ENCODE measurements at places on chromosomes 3 and 15.
A peak's percentile ranks its signal among the peaks of the same experiment; 100 is the strongest.

DNA sequence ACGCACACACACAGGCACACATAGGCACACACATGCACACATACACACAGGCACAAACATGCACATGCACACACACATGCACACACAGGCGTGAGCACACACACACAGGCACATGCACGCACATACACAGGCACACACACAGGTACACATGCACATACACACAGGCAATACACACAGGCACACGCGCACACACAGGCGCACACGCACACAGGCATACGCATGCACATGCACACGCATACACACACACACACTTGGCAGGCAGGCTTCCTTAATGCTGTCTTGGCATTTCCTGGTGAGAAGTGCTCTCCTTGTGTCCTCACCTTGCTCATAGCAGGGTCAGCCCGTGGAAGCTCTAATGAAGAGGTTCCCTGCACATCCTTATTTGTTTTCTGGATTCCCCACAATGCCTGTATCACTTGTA is 8.4 kb upstream of the SLCO2A1 start:
- no peak for DNase-seq

DNA sequence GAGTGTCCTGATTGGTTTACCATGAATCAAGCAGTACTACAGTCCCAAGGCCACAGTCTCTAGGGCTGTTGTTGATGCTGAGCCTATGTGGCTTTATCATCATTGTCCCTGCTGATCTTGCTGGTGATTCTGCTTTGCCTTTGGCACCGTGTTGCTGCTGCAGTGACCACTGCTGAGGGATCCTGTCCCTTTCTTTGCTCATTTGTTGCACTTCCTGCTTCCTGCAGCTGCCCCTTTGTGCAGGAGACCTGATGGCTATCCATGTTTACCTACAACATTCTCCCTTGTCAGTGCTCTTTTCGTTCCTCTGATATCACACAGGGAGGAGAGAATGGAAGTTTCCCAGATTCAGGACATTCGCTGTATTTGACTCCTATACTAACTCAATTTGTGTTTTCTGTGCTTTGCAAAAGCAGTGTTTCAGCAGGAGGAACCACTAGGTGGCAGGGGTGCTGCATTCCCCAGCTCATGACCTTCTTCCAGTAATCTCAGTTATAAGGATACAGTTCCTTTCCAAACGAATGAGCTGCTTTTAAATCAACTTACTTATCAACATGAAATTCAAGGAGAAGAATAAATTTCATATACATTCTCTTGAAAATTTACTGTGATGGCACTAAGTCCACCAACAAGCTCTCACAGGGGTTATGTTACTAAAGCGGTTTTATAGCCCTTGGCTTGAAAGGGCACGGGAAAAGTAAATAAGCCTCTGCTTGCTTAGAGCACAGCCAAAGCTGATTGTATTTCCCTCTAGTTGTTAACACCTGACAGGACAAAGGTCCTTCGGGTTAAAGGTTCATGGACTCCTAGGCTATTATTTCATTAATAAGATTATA is 9.7 kb upstream of the THUMPD3 start:
- DNase-seq: peak; percentile 64

GRCh38 chr15:70806992-70807712 is 43.8 kb upstream of the UACA start:
- DNase-seq: no peak

- no peak for DNase-seq
These were observed 22.6 kb downstream of the RASGRF1 start for GRCh38 chr15:79067969-79068368.

- DNase-seq: no peak
These were observed 217.9 kb upstream of the KCNMB2 start for GRCh38 chr3:178318340-178318739.

DNA sequence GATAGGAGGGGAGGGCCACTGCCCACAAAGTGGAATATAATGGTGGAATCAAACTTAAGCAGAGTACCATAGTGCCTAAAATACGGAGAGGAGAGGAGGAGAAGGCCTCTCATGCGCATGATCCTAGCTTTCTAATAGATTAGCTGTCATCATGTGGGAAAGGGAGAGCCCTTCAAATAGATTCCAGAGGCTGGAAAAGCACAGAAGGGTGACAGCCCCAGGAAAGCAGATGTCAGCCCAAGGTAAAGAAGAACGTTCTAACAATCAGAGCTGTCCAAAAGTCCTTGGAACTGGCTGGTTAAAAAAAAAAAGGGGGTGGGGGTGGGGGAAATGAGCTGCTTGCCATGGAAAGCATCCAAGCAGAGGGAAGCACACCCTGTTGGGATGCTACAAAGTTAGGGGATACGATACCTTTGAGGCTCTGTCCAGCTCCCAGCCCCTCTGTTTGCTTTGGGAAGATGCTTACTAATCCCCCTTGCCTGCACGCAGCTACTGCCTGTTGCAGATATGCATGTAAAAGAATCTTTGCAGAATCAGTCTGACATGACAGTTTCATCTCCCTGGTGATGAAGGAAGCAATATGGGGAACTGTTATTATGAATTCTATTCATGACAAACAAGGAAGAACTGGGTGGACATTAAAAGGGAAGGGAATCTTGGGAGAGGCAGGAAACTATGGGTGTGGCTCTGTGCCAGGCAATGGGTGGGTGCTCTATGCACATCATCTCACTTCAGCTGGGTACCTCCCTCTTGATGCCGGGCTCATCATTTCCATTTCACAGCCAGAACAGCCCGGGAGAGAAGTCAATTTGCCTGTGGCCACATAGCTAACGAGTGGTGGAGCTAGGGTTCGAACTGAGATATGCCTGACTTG is 10.1 kb upstream of the LMCD1 start:
- no peak for DNase-seq

- no peak for DNase-seq
These were observed 16.1 kb downstream of the CASR start for GRCh38 chr3:122199552-122199951.

- peak; percentile 39 for DNase-seq
These were observed 14.2 kb downstream of the CRBN start for GRCh38 chr3:3165241-3165640.

- DNase-seq: no peak
These were observed 498 bp upstream of the SEMA4B start for GRCh38 chr15:90200534-90201129.

DNA sequence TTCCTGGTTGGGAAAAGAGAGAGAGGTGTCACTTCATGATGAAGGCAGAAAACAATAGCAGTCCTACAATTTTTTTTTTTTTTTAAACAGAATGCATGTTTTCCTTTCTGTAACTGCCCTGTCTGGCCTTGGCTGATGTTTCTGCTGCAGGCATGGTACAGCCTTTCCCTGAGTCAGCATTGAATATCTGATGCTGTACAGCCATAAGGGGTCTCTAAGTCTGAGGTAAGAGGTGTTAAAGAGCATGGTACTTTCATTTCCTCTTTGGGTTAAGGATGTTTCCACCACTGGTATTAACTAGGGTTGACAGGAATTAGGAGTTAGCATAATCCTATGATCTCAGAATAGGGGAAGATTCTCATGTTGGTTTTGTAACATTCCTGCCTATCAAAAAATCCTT is 147.4 kb downstream of the CHST2 start:
- DNase-seq: no peak

DNA sequence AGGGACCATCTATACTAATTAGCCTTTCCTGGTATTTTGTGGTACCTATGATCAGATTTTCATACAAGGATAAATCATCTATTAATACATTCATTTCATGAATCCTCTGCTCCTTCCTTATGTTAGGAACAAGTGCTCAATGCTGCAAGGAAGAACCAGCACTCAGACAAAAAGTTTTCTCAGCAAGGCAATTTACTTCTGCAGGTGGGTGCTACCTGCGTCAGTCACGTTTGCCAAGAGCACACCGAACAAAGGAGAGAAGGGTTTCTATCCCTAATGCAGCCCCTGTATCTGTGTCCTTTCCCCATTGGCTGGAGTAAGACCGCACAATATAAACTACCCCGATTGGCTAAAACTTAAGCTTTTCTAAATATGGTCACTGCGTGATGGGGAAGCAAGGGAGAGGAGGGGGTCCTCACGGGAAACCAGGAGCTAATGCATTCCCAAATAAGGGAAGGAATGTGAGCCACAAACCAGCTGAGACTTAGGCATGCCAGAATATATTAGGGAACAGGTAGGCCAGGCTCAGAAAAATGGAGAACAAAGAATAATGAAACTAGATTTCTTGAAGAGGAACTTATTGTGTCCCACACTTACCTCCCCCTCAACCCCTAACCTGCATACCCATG is 76.5 kb downstream of the AQR start:
- DNase-seq: no peak

GRCh38 chr15:54815556-54815955 is 381.2 kb downstream of the RSL24D1 start:
- no peak for DNase-seq

DNA sequence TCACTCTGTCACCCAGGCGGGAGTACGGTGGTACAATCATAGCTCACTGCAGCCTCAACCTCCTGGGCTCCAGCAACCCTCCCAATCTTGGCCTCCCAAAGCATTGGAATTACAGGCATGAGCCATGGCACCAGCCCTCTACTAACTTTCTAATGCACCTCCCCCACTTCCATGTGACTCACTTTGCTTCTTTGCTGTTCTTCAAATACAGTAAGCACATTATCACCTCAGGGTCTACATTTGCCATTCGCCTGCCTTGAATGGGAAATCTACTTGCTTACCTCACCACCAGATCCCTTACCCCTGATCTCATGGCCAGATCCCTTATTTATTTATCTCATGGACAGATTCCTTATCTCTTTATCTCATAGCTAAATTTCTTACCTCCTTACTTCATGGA is 235.3 kb downstream of the KCNMB2 start:
- no peak for DNase-seq

- no peak for DNase-seq
These were observed 837.6 kb upstream of the DPPA4 start for GRCh38 chr3:110174908-110175307.

GRCh38 chr15:60477164-60477563 is 1.8 kb downstream of the ICE2 start:
- DNase-seq: no peak

DNA sequence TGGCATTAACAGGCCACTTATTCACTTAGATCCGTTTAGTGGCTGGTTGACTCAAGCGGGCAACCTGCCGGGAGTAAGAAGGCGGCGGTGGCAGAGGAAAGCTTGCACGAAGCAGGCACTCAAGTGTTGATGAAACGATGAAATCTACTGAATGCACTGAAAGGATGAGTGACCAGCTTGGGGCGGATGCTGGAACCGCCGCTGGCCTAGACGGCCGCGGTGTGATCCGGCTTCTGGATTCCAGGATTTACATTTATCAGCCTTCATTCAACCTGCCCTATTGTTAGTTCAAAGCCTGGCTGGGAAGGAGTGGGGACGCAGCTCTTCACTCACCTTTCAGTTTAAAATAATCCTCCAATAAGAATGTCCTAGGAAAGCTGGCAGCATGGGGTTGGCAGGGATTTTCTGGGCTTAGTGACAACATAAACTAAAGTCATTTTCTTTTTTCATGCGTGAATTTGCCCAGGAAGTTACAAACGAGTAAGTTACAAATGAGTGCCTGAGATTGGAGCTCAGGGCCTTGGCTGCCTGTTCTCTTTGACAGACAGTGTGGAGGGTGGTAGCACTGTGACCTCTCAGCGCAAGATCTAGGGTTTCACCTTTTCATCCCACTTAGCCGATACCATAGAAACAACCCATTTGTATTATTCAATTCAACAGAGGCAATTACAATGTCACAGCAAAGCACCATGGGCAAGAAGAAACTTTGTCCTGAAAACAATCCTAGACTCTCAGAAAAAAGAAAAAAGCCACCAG is 1.1 kb upstream of the PLCH1 start:
- DNase-seq: no peak

DNA sequence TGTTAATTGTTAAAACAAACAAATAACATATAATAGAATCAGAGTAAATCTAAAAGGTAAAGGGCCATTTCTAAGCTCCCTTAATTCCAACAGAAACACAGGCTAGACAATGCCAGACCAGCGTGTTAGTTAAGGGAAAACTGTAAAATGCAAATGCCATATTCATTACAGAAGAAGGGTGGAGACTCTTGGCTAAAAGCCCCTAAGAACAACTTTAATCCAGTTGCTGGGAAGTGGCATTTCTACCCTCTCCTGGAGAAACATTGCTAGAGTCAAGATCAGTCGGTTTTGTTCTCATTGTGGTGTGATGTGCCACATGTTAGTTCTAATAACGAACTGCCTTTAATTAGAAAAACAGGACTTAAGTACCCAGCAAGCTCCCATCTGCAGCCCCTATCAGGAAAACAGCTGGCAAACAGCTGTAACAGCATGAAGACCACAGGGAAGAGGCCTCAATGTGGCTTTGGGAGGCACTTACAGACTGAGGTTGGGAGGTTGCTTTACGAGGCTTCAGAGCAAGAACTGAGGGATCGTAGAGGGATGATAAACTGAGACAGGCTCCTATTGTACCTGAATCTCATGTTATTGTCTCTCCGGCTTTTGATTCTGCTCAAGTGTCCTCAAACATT is 1134.8 kb downstream of the ROBO1 start:
- no peak for DNase-seq

GRCh38 chr3:110456438-110457138 is 615.0 kb upstream of the NECTIN3 start:
- DNase-seq: no peak

- DNase-seq: peak; percentile 61
These were observed 657 bp downstream of the PATL2 start for GRCh38 chr15:44710236-44711095.

DNA sequence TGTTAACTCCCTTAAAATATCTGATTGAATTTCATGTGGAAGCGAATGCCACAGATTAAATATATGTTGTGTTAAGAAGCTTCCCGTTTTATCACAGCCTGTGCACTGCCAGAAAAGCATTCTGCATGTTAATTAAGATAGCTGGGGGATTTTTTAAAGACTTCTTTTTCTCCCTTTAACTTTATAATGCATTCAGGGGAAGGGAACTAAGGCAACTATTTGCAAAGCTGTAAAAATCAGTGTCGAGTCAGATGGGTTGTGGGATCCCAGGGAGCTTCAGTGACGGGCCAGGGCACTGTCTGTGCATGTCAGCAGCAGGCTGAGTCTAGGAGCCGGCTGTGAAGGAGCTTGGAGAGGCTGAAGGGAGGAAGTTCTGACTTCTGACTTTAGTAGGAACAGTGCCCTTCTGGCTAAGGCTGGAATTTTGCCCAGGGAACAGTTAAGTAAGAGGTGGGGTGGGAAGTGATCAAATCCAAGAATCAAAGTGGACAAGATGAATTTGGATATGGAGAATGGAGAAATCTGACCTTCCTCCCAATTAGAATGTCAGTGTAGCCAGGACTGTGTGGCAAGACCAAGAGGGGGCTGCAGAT is 77.7 kb downstream of the ABHD5 start:
- DNase-seq: no peak

GRCh38 chr3:55512571-55513343 is 25.7 kb upstream of the WNT5A start:
- DNase-seq: no peak

GRCh38 chr3:72175296-72175858 is 390.4 kb upstream of the PROK2 start:
- no peak for DNase-seq

DNA sequence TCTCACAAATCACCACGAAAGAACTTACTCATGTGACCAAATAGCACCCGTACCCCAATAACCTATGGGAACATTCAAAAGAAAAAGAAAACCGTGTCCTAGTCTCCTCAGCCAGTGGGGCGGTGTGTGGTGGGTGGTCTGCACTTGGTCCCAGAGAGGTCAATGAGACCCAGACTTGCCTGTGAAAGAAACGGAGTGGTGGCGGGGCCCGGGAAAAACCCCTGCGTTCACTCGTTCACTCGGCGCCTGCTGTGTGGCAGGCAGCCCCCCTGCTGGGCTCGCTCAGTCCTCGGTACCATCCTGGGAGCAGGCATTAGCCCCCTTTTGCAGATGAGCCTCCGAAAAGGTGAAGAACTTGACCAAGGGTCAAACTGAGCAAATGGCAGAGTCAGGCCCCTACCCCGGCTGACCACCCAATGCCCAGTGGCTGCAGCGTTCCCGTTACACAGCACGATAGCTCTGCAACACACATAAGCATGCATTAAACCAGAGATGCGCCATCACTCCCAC is 36.0 kb downstream of the ZDHHC19 start:
- no peak for DNase-seq

All from CD4-positive, alpha-beta T cell treated with Interleukin-2 at 100 ng/mL for 4 hours (primary cell).